ENCODE measurements at places on chromosomes 4 and X. TPM values are rescaled to one million over a fixed set of nuclear protein-coding genes. Genes with fewer than 3 reads are reported as not detected.

DNA sequence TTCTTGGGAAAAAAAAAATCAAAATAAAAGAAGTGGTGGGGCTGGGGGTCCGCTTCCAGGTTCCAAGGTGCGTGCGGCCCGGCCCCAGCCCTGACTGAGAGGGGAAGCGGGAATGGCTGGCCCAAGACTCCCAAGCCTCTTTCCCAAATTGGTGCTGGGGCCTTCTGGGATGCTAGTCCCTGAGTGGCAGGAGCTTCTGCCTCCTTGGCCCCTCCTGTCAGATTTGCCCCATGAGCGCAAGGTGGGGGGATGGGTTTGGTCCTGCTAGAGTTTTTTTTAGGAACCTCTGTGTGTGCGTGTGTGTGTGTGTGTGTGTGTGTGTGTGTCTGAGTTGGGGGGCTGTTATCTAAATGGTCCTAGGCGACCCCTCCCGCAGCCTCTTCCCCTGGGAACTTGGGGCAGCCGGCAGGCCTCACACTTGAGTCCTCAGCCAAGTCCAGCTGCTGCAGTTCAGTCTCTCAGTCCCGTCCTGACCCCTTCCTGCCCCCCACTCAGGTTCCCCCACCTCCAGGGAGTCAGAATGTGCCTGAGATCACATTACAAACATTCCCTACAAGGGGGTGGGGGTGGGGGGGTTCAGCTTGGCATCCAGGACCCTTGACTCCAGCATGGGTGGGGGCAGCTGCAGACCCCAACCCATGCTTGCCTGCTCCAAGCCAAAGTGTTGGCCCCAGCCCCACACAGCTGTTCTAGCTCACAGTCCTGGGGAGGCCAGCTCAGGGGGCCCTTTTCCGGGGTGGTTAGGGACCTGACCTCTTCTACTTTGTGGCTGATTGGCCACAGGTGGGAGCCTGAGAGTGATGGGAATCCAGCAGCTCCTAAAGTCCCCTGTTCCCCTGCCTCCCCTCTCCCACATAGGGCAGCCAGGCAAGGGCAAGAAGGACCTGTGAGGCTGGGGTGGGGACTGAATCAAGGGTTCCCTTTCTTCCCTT, 4.0 kb downstream of the EFNB1 start:
- peak; percentile 35 for DNase-seq

DNA sequence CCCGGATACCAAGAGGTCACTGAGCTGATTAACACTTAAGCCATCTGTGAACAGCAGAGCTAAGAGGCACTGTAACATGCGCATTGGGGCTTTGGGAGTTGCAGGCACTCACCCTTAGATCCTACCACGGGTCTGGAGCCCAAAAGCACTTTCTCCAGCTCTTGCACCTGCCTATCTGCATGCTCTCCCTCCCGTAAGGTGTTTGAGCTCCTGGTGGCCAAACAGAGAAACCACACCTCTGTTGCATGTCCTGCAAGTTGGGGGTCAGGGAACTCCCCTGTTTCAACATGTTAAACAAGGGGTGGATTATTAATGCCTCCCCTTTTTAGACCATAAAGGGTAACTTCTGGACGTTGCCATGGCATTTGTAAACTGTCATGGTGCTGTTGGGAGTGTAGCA, 49.8 kb downstream of the GYPA start:
- no peak for DNase-seq

NWD2 gene
- polyA plus RNA-seq, result not detected

ERVMER34-1 gene
- polyA plus RNA-seq, result 0.93 TPM

DNA sequence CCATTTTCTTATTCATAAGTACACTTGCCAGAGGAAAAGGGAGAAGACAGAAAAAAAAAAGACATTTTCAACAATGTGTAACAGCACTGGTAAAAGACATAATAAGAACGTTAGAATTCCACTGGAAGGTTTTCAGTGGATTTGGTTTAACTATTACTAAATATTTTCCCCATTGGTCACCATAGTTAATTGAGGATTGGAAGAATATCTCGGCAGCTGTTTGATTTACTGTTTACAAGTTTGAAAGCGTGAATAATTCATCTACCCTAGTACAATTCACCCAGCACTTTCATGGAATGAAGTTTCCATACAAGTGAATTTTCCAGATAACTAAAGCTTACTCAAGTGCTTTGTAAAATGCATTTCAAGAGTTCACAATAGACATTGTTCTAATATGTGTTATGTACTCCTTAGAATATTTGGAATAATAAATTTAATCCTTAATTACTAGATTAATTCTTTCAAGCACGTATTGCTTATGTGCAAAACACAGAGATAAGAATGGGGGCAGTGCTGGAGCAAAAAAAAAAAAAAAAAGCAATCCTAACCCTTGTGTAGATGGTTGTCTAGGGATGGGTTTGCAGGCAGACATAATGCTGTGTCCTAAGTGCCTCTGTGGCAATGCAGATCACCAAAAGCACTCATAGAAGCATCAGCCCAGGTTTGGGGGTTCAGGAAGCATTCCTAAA, 57.1 kb downstream of the ENPEP start:
- no peak for DNase-seq

RPL36A gene
- 4,087 TPM for polyA plus RNA-seq

PPAT gene
- 4.7 TPM for polyA plus RNA-seq

GRCh38 chr4:8267077-8267476, 2.5 kb upstream of the HTRA3 start:
- peak; percentile 75 for DNase-seq

DUSP21 gene
- polyA plus RNA-seq, result not detected

- DNase-seq, result no peak
These were observed 30.6 kb downstream of the AASDH start for GRCh38 chr4:56356650-56357049.

DNA sequence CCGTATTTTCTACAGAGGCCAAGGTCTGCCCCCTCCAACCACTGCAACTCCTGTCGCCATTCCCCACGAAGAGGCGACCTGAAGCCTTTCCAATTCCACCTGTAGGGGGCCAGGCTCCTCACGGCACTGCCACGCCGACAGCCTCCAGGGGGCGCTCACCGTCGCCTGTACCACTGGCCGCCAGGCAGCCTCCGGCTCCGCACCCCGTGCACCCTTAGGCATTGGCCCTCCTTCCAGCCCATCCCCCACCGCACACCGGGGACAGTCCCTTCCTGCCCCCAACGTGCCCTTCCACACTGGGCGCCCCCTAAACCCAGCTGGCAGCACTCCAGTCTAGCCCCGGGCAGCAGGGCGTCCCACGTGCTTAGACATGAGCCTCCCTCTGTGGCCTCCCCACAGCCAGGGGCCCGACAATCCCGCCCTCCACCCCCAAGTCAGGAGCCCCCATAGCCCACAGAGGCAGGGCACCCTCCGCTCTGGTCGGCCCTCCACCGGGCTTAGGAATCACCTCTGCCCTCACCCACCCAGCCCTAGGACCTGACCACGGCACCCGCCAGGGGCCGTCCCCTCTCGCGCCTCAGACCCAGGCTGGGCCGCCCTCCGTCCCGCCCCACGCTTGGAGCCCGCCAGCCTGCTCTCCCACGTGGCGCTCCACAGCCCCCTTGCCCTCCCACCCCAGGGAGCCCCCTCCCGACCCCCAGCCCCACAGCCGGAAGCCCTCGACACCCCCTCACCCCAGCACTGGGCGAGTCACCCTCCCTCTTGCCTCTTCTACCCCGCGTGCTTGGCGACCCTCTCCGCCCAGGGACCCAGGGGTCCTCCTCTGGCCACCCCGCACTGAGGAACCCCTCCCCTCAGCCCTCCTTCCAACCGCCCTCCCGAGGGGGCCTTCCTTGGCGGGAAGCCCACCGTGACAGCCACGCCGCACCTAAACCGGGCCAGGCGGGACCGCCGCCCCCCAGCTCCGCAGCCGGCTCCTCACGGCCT, 711 bp downstream of the PNMA6E start:
- no peak for DNase-seq

GRCh38 chrX:123854329-123854728, 5.5 kb upstream of the XIAP start:
- no peak for DNase-seq

DNA sequence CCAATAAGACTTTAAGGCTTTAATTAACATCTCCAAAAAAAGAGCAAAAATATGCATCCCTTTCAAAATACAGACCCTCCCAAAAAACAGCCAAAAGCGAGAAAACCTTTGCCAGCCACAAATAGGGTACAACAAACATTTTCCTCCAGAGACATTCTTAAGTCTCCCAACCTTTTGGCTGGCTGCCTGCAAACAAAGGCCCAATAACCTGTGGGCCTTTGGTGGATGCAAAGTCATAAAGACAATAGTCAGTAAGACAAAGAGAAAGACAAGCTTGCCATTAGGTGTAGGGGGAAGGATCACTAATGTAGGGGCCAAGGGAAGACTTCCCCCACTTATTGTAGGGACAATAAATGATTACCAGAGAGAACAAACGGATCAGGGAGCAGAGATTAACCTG, 215.5 kb upstream of the ZFP42 start:
- DNase-seq, result no peak

FAT4 gene
- polyA plus RNA-seq, result 1.1 TPM
